ENCODE measurements at places on chromosomes 6 and 20. TPM values are rescaled to one million over a fixed set of nuclear protein-coding genes. Genes with fewer than 3 reads are reported as not detected.

DNA sequence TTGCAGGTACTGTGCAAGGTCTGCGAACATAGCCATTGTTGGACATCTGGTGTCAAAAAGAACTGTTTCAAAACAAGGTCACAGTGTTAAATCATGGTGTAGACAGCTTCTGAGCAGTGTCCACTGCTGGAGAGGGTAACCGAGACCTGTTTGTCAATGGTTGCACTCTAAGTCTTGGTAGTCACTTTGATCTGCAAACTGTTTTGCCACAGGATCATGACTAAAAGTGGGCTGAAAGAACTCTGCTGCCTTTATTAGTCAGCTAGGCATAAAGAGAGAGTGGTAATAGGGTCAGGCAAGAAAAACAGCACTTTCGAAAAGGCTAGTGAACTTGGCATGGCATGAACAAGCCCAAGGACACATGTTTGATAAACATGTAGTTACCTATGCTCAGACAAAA lies 552.3 kb upstream of the CITED2 start:
- no peak for DNase-seq

- DNase-seq, result no peak
Measured at GRCh38 chr20:25251019-25251418, 3.1 kb downstream of the PYGB start.

DNA sequence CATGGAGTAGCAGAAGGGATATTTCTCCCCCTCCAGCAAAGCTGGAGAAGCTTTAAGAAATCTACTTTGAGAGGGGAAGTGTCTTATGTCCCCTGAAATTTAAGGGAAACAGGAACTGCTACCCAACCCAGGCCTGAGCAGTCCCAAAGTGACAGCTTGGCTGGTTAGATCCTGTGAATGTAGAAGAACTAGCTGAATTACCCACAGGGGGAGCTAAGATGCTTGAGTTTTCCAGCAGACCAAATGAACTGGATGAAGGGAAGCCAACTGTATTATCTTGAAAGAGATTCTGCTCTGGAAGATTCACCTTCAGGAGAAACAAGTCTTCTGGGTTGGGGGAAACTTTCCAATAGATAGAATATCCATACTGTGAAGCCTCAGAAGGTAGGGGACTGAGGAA lies 303.3 kb upstream of the MMS22L start:
- no peak for DNase-seq

GRCh38 chr6:97026298-97026697 lies 101.8 kb downstream of the KLHL32 start:
- no peak for DNase-seq

GRCh38 chr20:45771182-45771759 lies 20.4 kb downstream of the WFDC3 start:
- DNase-seq, result peak; percentile 78

GRCh38 chr6:47483516-47483852 lies 5.9 kb downstream of the CD2AP start:
- no peak for DNase-seq

DNA sequence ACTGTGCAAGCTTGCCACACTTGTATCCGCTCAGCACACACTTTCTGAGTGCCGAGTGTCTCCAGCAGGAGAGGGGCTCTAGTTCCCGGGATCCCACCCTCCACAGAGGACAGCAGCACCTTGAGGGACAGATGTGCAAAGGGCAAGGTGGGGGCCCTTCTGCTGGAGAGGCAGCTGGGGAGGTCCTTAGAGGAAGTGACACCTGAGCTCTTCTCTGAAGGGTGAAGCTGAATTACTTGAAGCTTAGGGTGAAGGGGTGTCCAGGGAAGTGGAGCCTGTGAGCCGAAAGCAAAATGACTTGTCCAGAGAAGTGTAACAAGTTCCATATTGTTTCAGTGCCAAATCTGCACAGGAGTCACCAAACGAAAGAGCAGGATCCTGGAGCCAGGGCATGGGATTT lies 136.3 kb upstream of the DUSP22 start:
- DNase-seq, result no peak

DNA sequence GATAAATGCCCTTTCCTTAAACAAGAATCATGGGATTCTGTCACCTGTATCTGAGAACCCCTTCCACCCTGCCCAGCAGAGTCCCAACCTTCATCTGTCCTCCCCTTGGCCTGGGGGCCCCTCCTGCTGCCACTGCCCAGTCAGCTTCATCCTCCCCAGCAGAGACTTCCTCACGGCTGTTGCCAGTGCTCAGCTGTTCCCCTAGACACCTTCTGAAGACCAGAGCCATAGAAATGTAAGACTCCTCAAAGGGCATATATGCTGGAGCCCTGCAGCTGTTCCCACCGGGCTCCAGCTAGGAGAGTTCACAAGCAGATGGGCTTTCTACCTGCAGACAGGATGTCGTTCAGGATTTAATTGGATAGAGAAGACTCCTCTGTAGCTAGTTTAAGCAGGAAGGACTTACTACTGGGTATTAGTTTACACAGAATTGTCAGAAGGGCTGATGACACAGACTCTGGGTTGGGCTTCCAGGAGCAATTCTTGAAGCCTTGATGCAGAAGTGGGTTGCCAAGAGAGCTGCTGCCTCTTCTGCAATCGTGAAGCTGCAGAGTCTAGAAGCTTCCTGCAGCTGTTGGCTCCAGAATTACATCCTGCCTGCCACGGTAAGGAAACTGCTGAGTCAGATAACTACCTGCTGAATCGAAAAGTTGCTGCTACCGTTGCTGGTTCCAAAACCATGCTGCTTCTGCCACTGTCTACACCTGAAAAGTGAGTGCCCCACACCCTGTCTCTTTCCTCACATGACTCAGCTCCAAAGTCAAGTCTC lies 57.1 kb upstream of the MLN start:
- DNase-seq, result no peak

GRCh38 chr6:40798069-40798770 lies 211.1 kb upstream of the LRFN2 start:
- DNase-seq, result no peak

- DNase-seq, result no peak
Measured at GRCh38 chr6:82818727-82819126, 246.9 kb downstream of the UBE3D start.

- DNase-seq, result no peak
Measured at GRCh38 chr20:2006452-2007361, 12.8 kb upstream of the PDYN start.

- DNase-seq, result no peak
Measured at GRCh38 chr20:49990271-49990720, 7.5 kb downstream of the SNAI1 start.

DNA sequence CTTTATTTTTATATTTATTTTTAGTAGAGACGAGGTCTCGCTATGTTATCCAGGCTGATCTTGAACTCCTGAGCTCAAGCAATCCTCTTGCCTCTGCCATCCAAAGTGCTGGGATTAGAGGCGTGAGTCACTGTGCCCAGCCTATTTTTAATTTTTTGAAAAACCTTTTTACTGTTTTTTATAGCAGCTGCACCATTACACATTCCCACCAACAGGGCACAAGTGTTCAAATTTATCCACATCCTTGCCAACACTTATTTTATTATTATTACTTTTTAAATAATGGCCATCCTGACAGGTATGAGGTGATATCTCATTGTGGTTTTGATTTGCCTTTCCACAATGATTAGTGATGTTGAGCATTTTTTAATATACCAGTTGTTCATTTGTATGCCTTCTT lies 42.5 kb downstream of the PACSIN1 start:
- no peak for DNase-seq

DNA sequence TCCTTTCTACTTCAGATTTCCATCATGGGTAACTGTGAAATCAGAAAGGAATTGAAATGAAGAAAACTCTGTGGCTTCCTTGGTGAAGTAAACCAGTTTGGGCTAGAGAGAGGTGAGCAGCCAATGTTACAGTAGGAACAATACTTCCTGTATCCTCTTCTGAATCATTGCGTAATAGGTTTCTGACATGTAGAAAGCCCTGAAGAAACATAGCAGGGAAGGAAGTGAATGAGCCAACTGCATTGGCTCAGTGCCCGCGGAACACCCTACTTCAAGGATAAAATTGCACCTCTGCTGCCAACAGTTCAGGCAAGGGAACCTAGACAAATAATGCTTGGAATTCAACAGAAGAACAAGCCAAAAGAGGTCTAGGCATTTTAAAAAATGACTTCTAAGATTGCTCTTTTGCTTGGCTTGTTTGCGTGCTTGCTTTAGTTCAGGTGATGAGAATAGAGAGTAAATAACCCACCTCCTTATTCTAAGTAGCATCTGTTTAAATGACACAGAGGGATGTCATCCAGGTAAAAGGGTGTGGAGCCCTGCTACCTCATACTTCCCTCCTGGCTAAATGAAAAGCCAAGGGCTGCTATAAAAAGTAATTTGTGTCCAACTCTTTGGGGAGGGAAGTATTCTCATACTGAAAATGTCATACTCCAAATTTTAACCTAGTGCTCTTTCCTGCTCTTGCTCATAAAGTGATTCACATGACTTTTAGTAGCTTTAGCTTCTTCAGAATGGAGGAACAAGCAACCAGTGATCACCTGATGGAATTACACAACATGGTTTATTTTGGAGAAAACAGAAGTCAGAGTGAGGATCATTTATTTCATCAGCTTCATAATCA lies 30.0 kb upstream of the AKIRIN2 start:
- DNase-seq, result peak; percentile 13

GRCh38 chr20:25125636-25126035 lies 43.7 kb upstream of the VSX1 start:
- DNase-seq, result no peak

Gene ISM1
- 3.9 TPM for polyA plus RNA-seq

Gene IRAK1BP1
- polyA plus RNA-seq, result 14.6 TPM

Gene OOEP
- polyA plus RNA-seq, result not detected

Gene FITM2
- 8.5 TPM for polyA plus RNA-seq

Gene GRM4
- 0.53 TPM for polyA plus RNA-seq

Measured in renal cortex interstitium (tissue), 15 donors.